ENCODE measurements at places on chromosomes 12 and 14.
A peak's percentile ranks its signal among the peaks of the same experiment; 100 is the strongest.

- DNase-seq, result no peak
These were observed 88.1 kb downstream of the CHST11 start for GRCh38 chr12:104544836-104545235.

DNA sequence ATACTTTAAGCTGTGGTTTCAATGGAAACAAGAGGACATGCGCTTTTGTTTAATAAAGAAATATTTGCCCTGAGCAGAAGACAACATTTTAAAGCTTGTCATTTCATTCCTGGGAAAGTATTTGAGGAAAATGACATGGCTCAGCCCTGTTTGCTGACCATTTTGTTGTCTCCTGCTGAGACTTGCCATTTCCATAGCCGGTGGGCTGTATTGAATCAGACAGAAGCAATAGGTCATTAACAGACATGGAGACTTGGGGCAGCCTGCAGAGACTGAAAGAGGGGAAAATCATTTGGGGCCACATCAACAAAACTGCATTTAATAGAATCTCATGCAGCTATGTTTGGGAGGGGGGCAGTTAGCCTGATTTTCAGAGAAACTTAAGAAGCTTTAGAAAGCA is 443.0 kb downstream of the NPAS3 start:
- DNase-seq, result no peak

- no peak for DNase-seq
These were observed 71.4 kb downstream of the GNS start for GRCh38 chr12:64687816-64688215.

- no peak for DNase-seq
These were observed 78.8 kb downstream of the GSC start for GRCh38 chr14:94690896-94691659.

DNA sequence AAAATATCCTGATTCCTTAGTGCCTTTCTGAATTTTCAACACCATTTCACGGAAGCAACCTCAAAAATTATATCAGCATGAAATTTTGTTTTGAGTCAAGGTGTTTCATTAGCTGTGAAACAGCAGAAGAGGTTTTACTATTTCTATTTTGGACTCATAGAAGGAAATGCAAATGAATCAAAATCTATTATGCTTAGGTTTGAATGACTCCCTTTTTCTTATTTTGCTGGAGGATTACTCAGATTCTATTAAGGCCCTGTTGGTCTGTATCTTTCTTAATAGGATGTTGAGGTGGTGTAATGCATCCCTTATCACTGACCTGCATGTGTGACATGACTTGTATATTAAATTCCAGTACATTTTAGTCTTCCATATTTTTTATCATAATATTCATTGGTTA is 165.8 kb downstream of the TMTC2 start:
- no peak for DNase-seq

DNA sequence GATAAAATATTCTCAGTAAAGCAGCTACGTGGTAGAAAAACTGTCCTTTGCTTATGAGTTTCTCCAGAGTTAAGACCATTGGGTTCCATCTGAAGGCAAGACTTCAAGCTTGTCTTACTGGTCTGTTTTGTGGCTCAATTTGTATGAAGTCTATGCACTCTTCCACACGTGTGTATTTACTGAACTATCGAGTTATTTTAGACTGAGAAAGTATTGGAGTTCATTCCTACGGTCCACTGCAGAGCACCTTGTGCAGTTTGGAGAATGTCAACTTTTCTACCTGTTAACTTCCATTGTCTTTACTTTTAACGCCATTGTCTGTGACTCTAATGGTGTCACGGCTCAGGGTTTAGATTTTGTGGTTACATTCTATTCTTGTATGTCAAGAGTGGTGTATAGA is 3.7 kb downstream of the HIF1A start:
- DNase-seq, result no peak

DNA sequence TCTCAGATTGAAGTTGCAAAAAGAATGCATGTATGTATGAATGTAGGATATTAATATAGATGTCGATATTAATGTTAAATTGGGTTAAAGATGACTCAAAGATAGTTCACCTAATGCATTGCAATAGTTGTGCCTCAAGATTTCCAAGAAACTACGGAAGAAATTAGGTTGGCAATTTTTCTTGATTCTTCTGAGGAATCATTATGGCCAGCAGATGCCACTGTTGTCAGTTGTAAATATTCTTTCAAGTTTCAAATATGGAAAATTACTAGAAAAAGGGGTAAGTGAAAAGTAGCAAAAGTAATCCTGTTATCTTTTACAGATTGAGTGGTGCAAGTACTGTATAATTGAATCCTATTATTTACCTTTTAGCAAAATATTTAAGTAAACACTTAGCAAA is 202.1 kb downstream of the ADAMTS20 start:
- peak; percentile 17 for DNase-seq

DNA sequence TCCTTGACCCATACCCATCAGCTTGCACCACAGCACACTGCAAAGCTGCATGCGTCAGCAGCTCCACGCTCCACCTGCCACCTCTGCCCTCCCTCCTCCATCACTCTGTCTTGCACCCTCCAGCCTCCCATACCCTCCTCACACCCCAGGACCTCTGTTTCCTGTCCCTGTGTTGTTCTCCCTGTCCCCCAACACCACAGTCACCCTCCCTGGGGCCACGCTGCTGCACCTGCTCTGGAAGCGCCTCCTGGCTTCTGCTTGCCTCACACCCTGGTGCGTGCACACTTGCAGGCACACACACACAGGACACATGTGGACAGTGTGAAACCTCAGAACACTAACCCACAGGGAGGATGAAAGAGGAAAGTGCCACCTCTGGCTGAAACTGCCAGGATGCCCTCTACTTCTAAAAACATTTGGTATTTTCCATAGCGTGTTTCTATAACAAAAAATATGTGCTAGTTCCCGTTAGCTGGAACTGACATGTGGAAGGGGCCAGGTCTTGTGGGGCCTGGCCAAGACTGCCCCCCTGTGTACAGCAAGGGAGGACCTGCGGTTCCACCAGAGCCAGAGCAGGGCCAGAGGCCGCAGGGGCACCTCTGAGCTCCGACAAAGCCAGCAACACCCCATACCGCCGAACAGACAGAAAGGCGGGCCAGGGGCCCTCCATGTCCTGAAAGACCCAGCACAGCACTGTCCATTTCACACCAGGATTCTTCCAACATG is 10.0 kb downstream of the BRF1 start:
- peak; percentile 17 for DNase-seq
